ENCODE measurements at places on chromosomes 2 and 18. TPM values are rescaled to one million over a fixed set of nuclear protein-coding genes. Genes with fewer than 3 reads are reported as not detected.

GRP gene
- not detected for total RNA-seq

FSIP2 gene
- 0.39 TPM for total RNA-seq

ITGA6 gene
- total RNA-seq: 53.5 TPM

CNDP1 gene
- total RNA-seq: 0.25 TPM

LIMS2 gene
- 6.1 TPM for total RNA-seq

All from CD4-positive, alpha-beta T cell (primary cell).